Retina (tissue), 1 donor: ENCODE measurements at places on chromosomes 4 and X.

DNA sequence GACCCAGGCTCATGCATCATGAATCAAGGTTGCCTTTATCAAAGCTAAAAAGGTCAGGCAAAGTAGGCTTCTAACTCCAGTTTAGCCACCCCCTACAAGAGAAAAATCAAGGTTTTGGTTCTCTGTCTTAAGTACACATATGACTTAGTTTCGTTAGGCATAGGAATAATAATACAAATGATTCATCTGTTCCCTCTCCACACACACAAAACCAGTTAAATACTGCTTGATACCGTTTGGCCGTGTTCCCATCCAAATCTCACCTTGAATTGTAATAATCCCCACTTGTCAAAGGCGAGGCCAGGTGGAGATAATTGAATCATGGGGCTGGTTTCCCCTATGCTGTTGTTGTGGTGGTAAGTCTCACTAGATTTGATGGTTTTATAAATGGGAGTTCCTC lies 226.2 kb downstream of the HS6ST2 start:
- no peak for DNase-seq

GRCh38 chrX:43267652-43268051 lies 388.4 kb upstream of the MAOA start:
- DNase-seq, result no peak

DNA sequence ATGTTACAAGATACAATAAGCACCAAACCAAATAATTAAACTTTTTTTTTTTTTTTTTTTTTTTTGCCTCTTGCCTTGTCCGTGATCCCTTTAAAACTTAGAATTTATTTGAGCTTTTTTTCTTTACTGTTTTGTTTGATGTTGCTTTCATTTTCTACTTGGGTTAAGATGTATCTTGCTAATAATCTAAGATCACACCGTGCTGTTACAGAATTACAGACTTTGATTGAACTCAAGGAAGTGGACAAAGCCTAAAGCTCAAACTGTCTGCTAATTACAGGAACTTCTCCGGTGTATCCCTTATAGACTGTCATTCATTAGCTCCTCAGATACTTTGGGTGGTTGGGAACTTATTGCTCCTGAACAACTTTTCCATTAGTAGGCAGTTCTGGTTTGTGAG lies 26.5 kb downstream of the STIM2 start:
- DNase-seq, result no peak

- no peak for DNase-seq
Measured at GRCh38 chr4:87409420-87409939, 12.9 kb upstream of the NUDT9 start.

DNA sequence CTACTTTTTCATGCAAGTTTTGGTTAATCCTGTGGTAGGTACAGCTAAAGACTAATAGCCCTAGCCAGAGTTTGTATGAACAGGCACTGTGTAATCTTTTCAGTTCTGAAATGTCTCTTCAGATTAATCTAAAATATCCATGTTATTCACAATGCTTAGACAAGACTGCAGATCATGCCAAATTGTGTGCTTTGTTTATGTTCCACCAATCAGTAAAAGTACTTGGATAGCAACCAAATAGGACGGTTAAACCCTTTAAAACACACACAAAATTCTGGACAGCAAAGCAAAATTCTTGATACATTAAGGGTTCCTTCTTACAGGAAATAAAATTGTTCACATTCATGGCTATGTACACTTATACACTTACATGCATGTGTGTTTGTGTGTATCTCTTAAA lies 139.1 kb downstream of the KLHL13 start:
- DNase-seq, result no peak
